ENCODE measurements at places on chromosomes 3 and 15.
A peak's percentile ranks its signal among the peaks of the same experiment; 100 is the strongest.

GRCh38 chr3:27737091-27737490 is 15.0 kb upstream of the EOMES start:
- no peak for DNase-seq

DNA sequence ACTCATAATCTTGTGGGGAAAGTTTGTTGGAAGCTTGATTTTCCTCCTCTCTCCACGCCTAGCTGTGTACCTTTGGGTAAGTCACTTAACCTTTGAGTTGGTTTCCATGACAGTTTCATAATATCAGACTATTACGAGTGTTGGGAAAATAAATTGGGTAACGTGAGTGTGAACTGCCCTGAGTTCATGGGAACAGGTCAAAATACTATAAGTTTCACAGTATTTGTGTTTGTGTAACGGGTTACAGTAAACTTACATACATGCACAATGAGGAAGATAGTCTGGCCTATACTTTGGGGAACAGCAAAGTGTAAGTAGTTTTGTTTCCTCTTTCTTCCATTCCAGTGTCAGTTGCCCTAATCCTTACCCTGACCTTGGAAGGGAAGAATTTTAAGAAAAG is 509.9 kb downstream of the MECOM start:
- no peak for DNase-seq

- DNase-seq: no peak
These were observed 19.8 kb downstream of the CCR3 start for GRCh38 chr3:46261926-46262594.

DNA sequence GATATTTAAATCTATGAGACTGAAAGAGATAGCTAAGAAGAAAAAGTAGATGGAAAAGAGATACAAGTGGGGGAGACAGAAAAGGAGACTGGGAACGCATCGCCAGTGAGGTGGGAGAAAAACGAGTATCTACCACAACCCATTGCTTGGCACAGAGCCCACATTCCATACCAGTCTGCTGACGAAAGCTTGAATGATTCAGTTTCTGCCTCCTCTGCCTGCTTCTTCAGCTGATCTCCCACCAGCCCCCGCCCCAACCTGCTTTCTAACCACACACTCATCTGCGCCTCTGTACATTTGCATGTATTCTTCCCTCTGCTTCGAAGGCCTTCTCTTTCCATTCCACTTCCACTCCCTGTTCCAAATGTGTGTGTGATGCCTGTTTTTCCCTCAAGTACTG is 188.1 kb downstream of the USP13 start:
- peak; percentile 88 for DNase-seq

GRCh38 chr3:88141458-88142083 is 8.2 kb upstream of the C3orf38 start:
- peak; percentile 77 for DNase-seq

- DNase-seq: no peak
These were observed 3.6 kb downstream of the OTOL1 start for GRCh38 chr3:161500068-161500796.

GRCh38 chr3:167507954-167508353 is 34.1 kb upstream of the SERPINI2 start:
- no peak for DNase-seq

DNA sequence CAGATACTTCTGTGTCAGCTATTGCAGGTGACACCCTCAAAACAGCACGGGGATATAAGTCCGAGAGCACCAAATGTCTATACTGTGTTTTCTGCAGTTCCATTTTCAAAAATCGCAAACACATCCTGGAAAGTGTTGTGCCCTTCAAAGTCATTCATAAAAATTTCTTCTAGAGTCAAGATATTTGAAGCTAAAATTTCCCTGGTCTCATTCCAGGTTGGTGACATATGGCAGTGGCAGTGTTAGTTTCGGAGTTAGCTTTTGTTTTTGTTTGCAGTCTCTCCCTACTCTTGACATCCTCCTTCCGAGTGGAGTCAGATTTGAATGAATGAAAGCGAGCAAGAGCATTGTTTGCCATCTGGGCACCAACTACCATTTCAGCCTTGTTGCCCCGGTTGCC is 3.2 kb upstream of the FSIP1 start:
- no peak for DNase-seq
